ENCODE measurements at places on chromosomes 2 and 18.

DNA sequence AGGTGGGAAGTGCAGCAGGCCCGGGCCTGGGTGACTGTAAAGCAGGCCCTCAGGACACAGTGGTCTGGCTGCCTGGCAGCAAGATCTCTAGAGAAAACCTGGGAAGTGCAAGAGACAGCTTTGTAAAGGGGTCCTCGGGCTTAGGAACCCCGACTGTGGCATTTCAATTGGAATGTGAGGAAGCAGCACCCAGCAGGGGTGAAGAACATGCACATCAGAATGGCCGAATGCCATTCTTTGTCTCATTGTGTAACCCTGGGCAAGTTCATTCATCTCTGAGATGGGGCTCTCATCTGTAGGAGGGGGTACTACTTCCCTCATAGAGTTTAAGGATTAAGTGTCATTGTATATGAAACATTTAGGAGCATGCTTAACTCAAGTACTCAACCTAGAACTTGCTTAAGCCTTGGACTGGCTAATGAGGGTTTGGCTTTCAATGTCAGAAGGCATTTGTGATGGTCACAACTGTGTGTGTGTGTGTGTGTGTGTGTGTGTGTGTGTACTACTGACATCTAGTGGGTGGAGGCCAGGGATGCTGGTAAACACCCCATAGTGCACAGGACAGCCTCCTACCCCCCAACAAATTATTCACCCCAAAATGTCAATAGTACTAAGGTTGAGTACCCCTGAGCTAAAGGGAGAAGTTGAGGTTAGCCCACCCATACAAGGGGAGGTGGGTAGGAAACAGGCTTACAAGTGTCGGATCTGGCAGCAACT lies 29.3 kb downstream of the MEX3C start:
- DNase-seq = no peak

DNA sequence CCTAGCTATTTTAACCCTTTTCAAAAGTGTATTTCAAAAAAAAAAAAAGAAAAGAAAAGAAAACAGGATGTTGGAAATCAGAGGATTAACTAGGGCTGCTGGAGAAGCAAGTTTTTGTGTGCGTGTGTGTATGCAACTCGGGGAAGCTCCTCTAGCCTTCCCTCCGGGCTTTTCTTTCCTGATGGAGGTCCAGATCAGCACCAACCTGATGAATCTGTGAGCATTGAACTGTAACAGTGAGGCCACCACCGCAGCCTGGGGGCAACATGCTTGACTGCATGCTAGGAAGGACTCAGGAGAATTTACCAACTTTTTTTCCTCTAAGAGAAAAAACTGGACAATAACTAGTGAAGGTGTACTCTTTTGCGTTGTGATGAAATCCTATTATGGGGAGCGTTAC lies 2.3 kb downstream of the OBSL1 start:
- no peak for DNase-seq

DNA sequence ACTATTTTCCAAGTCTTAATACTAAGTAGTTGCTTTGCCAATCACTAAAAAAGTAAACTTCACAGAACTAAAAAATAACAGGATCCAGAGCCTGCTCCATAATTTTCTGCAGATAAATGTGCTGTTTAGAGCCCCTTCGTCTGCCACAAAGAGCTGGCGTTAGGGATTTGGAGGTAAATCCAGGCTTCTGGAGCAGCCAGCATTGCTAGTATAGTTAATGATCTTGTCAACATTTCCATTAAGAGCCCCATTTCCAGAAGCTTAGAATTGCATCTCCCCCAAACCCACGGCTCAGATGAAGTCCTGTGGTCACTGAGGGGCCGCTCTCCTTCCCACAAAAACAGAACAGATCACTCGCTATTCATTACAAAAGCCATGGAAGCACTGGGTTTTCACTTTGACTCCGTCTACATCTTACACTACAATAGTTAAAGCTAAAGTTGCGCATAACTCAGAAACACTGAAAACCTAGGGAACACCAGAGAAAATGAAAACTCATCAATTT lies 41.9 kb downstream of the ZNF516 start:
- no peak for DNase-seq

GRCh38 chr2:139631966-139632365 lies 851.8 kb upstream of the NXPH2 start:
- DNase-seq = no peak

DNA sequence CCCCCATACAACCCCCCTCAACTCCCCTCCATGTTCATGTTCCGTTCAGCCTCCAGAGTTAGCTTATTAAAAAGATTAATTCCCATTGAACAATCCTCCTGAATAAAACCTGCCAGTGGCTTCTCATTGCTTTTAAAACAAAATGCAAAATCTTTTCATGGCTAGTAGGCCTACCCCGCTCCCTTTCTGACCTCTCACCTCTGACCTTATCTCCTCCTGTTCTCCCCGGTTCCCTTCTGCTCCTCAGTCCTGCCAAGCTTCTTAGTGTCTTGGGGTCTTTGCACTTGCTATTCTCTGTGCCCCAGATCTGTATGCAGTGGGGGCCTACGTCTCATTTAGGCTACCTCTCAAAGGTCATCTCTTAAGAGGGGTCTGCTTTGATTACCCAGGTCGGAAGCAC lies 64.3 kb downstream of the RHOB start:
- no peak for DNase-seq

DNA sequence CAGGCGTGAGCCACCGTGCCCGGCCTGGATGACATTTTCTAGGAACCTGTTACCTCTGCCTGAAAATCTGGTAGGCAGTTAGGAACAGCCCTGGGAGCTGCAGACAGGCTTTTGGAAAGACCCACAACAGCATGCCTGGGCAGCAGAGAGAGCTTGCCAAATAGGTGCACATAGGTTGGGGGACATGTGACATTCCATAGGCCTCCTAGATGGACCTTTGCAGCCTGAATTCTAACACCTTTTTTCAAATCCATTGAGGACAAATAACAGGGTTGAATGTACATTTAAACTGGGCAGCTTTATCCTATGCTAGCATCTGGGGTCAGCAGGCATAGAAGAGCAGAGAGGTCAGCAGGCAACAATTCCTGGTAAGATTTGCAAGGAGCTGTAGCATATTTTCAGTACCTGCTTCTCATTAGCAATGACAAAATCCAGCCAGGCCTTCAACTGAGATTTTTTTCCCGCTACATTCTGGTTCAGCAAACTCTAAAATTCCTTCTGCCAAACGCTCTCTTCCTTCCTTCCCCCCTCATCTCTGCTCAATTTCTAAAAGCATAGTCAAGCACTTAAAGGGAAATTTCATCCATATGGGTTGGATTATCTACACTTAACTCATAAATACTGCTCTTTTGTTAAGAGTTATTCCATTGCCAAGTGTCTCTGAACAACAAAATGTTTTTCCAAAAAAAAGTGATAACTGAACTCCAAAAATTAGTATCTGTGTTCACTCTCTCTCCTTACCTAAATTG lies 75.2 kb downstream of the SOWAHC start:
- no peak for DNase-seq

DNA sequence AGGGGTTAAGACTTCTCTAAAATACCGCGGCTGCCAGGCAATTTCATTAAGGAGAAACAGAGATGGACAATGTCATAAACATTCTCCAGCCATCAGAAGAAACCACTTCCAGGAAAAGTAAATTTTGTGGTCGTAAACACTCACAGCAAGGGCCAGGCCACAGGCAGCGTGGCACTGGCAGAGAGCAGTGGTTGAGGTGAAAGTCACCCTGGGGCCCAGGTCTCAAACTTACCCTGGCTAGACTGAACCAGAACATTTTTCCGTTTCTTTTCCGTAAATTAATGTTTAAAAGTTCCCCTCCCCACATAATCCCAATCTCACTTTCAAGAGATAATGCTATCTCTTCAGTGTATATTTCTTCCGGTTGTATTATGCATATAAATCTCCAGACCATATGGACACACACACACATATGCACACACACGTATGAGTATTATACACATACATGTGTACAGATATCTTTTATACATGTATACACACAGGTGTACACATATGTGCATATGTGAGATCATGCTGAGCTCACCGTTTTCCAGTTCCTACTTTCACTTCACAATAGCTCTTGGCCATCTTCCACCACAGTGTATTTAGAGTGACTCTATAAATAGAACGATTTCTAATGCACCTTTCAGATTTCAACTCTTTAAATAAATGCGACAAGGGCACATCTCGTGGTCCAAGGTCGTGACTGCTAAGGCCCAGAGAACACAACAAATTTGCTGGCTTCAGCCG lies 90.1 kb downstream of the MALT1 start:
- no peak for DNase-seq

DNA sequence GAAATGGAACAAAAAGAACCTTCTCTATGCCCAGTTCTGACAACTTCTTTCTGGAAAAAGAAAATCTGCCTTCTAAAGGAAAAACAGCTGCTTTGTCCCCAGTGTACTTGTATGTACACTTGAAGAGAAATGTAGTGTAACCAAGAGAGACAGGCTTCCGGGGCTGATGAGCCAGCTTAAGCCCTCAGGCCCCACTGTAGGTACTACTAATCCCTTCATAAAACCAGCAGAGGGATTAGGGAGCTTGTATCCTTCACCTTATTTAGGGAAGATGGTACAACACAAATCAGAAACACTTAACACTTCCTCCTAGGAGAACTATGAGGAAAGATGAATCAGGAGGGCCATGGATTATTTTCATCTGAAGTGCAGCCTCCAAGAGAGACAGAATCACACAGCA lies 18.8 kb upstream of the SUCLG1 start:
- DNase-seq = no peak

DNA sequence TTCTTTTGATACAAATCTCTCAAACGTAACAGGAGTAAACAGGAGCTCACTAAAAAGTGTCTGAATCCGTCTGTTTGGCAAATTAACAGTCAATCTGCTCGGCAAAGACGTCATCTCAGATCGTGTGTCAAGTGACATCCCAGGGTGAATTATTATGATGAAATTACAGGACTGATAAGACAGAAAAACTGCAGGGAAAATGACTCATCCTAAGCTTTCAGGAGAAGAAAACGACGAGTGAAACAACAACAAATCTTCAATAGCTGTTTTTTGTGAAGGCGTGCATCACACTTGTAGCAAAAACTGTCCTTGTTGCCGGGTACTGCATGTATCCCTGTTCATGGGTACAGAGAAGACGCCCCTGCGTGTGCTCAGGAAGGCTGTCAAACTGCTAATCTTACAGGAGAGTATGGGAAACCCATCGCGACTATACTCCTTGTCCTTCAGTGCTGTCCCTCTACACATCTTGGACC lies 24.9 kb downstream of the EPB41L3 start:
- peak; percentile 17 for DNase-seq

DNA sequence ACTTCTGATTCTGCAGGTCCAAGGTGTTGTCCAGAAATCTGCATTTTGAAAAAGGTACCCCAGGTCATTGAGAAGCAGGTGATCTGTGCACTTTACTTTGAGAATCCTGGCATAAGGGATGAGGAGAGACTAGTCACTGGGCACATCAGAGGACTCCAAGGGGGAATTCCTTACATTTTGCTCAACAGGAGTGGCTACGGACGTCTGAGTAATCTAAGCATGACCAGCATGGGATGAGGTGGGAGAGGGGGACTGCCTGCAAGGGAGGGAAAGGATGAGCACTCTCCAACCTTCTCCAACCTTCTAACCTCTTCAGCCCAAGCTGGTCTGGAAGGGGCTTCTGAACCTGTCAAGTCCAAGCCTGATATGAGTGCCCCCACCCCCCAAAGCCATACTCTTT lies 55.5 kb downstream of the MARCHF4 start:
- DNase-seq = peak; percentile 54

DNA sequence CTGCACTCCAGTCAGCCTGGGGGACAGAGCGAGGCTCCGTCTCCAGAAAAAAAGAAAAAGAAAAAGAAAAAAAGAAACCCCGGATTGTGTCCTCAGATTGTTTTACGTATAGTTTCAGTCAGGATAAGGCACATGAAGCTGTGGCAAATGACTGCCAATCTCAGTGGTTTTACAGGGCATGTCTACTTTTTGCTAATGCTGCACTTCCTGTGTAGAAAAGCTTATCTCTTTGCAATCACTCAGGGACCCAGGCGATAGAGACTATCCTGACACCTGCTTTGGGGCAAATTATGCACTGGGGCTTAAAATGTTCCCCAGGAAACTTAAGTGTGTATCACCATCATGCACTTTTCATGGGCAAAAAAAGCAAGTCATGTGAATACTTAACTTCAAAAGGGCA lies 103.7 kb upstream of the MEIS1 start:
- DNase-seq = no peak

- DNase-seq = no peak
These were observed 309.3 kb upstream of the MEX3C start for GRCh38 chr18:51506811-51507210.

GRCh38 chr18:35083174-35083712 lies 42.0 kb downstream of the MAPRE2 start:
- DNase-seq = no peak

- DNase-seq = no peak
These were observed 231.4 kb upstream of the RGPD4 start for GRCh38 chr2:107595285-107595684.

GRCh38 chr2:218072478-218073024 lies 3.5 kb downstream of the RUFY4 start:
- no peak for DNase-seq

DNA sequence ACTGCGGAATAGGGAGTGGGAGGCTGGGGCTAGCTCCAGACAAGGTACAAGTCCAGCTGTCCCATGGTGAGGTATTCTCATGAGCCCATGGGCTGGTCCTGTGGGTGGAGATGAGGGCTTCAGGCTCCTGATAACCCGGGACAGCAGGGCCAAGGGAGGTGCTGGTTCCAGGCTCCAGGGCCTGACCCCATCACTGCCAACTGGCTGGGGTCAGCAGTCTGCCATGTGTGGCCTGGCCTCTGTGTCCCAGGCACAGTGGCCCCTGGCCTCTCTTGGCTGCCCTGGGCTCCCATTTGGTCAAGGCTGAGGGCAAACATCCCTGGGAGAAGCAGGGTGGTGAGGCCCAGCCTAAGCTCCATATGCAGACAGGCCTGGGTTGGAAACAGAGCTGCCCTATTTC lies 966 bp upstream of the OXER1 start:
- no peak for DNase-seq

DNA sequence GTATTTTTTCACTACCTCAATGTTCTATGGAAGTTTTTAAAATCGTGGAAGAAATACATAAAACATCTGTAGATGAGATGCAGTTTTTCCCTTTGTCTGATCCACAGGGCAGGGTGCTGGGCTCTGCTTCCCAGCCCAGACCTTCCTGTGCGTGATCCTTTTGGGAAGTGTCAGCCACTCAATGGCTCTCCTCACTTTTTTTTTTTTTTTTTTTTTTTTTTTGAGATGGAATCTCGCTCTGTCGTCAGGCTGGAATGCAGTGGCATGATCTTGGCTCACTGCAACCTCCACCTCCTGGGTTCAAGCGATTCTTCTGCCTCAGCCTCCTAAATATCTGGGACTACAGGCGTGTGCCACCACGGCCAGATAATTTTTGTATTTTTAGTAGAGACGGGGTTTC lies 32.8 kb downstream of the SOWAHC start:
- no peak for DNase-seq

DNA sequence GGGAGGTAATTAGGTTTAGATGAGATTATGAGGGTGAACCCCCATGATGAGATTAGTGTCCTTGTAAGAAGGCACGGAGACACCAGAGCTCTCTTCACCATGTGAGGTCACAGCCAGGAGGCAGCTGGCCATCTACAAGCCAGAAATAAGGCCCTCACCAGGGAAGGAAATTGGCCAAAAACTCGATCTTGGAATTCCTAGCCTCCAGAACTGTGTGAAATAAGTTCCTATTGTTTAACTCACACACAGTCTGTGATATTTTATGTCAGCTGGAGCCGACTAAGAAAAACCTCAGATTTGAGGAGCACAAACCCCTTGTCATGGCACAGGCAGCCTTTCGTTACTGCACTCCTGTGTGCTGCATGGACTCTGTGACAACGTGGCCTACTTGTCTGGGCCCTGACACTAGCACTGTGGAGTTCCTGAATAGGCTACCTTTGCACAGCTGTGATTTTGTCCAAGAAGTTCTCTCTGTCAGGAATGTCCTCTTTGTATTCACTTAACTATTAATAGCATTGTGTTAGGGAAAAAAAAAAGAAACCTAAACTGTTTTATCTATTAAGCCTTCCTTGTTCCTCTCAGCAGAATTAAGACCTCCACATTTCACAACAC lies 319.8 kb downstream of the TDRD15 start:
- no peak for DNase-seq
